ENCODE measurements at places on chromosomes 1 and 21.

GRCh38 chr1:52662645-52663313, 29.8 kb downstream of the SHISAL2A start:
- DNase-seq: no peak

- DNase-seq: no peak
Measured at GRCh38 chr1:233237647-233238046, 57.9 kb downstream of the PCNX2 start.

GRCh38 chr1:116203181-116203723, 92.1 kb downstream of the MAB21L3 start:
- DNase-seq: no peak

GRCh38 chr1:3999941-4000735, 100.1 kb upstream of the C1orf174 start:
- no peak for DNase-seq

DNA sequence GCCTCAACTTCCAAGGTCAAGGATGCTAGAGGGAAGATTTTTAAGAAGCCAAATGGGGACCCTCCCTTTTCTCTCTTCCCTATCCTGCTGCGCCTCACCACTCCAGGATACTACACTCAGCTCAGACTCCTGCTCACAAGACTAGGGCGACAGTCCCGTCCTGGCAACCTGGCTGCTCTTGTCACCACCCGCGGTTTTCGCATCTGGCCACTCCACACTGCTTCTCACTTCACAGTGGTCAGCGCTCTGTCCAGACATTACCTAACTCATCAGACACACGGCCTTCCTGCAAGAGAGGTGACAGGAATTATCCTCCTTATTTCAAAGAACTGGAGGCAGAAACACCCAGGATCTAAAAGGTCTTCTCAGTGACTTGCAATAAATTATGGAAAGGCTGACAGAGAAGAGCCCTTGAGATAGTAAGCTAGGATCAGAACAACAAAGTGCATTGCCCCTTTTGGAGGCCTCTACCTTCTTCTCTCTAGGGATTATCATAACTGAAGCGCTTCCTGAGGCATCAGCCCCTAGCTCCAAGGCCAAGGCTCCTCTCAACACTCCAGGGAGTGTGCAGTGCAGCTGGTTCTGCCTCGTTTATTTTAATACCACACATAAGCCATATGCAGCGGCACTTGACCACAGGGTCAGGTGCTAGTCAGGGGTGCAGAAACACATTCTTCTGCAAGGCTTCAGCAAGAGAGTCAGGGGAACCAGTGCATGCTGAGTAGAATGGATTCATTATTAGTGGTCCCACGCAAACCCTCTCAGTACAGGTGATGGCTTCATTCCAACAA, 41.9 kb downstream of the ASTN1 start:
- no peak for DNase-seq

GRCh38 chr1:221558396-221558795, 183.5 kb downstream of the DUSP10 start:
- no peak for DNase-seq

- DNase-seq: no peak
Measured at GRCh38 chr1:5311147-5311546, 656.7 kb downstream of the AJAP1 start.

DNA sequence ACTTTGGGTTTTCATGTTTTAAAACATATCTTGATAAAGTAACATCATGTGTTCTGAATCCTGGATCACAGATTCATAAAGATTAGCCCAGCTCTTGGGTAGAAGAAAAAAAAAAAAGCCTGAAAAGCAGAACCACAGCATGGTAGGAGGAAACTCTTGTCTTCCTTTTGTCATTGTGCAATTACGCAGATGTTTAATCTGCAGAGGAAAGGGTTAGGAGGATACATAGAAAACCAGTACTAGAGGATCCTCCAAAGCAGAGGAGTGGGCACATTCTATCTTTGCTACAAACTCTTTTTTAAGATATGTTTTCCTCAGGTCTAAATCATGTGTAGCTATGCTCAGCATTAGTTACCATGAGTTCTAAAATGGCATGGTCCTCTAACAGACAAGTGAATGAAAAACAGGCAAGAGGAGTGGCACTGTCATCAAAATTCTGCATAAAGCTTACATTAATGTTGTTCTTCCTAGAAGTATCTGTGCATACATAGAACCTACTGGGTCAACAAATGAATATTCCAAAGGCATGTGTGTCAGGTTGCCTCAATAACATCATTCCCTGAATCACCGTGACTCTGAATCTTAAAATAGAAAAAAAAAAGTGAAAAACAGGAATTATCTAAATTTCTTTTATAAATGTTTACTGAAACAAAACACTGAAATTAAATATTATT, 107.0 kb downstream of the NME7 start:
- DNase-seq: no peak

GRCh38 chr1:151131701-151132334, 14.6 kb downstream of the SEMA6C start:
- DNase-seq: no peak

- no peak for DNase-seq
Measured at GRCh38 chr1:151716405-151716762, 219 bp downstream of the CELF3 start.

- no peak for DNase-seq
Measured at GRCh38 chr1:181086926-181087325, 1.6 kb upstream of the IER5 start.

DNA sequence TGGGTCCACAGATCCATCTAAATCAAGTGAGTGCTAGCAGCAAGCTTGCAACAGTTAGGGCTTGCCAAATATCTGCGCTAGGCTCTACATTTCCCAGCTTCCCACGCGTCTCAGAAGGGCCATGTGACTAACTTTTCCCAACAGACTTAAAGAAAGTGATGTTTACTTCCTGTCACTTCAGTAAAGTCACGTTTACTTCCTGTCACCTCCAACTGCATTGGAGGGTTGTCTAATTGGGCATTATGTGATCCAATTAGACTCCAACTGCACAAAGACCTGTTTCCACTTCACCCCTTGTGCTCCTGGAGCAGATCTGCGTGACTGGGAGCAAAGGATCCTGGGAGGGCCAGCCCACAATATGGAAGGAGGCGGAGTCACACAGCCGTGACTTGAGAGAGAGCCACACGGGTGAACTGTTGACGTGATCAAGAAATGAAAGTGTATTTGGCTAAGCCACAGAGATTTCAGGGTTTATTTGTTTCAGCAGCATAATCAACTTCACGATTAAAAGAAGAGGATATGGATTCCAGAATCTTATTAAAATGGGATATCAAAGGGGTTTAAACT, 77.7 kb downstream of the CYYR1 start:
- DNase-seq: no peak

DNA sequence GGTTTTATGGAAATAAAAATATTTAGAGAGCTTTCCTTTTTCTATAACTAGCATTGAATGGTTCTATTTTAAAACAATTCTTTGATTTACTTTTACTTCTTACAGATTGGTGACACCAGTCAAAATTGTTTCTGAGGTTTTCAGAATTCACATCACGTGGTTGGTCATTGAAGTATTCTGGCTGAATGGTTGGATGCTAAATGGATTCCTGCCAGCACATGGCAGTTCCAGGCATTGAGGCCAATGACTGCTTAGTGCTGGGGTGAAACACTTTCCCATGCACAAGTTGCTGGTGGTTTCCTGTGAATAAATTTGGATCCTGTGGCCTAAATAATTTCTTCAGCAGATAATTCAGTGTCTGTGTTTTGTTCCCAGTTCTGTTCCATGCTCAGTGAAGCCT, 20.6 kb downstream of the NCAM2 start:
- no peak for DNase-seq

DNA sequence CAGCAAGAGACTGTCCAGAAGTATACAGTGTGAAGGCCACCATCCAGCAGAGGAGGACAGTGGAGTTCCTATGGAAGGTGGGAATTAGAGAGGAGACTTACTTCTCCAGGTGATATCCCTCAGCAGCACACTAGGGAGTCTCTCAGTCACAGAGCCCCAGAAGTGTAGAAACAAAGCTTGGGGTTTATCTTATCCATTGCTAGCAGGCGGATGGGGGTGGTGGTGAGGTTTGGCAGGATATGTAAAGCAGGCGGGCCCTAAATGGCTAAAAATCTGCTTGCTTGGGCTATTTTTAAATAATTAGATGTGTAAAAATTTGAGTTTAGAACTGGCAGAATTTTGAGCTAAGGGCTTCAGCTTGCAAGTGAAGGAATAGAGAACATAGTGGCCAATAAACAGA, 50.1 kb upstream of the RGS18 start:
- no peak for DNase-seq

- no peak for DNase-seq
Measured at GRCh38 chr1:226436855-226437491, 29.1 kb upstream of the PARP1 start.
